ENCODE measurements at places on chromosomes 1 and 21.

DNA sequence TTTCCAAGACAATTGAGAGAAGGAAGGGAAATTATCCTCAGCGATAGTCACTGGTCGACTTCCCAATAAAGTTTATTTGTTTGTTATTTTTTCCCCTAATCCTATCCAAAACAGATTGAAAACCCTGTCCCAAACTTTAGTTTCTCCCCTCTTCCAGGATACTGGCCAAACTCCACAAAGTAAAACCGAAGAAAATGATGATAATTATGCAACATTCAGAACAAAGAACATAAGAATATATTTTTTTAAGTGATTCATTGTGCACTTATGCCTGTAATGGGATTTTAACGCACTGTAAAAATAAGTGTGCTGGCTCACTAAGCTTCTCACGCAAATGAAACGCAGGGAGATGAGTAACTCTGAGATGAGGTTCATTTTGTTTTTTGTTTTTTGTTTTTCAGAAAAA, 6.0 kb downstream of the GLIS1 start:
- no peak for DNase-seq

DNA sequence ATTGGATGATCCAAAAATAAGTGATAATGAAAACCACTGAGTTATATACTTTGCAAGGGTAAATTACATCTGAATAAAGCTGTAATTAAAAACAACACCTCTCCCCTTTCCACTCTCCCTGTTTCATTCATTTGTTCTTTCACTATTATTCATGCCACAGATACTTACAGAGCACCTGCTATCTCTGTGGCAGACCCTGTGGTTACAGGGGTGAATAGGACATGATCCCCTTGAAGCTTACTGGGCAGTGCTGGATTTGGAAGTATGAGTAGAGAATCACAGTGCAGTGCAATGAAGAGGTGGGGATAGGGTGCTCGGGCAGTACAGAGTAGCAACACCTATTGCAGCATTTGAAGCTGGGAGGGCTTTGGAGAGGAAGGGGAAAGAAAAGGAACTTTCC, 21.7 kb downstream of the ARV1 start:
- no peak overlapping the region for H3K27ac ChIP-seq
- H3K4me3 ChIP-seq, result no peak overlapping the region
- H3K36me3 ChIP-seq, result peaks cover 67% of the 10 kb centered on the region
- H3K4me1 ChIP-seq, result no peaks in the 10 kb centered on the region

- DNase-seq, result no peak
- H3K4me3 ChIP-seq, result peak overlapping the region; percentile 4
- H3K27ac ChIP-seq, result peak overlapping the region; percentile 51
- no peaks in the 10 kb centered on the region for H3K27me3 ChIP-seq
These were observed 205.8 kb downstream of the SLC45A1 start for GRCh38 chr1:8523666-8524206.

GRCh38 chr1:201385299-201385891, 7.9 kb upstream of the TNNT2 start:
- H3K27me3 ChIP-seq, result no peaks in the 10 kb centered on the region
- no peak overlapping the region for H3K27ac ChIP-seq
- H3K4me1 ChIP-seq, result no peaks in the 10 kb centered on the region
- H3K36me3 ChIP-seq, result peaks cover 6% of the 10 kb centered on the region

GRCh38 chr21:17782051-17782450, 37.1 kb downstream of the C21orf91 start:
- DNase-seq, result no peak
- H3K27me3 ChIP-seq, result no peaks in the 10 kb centered on the region
- H3K27ac ChIP-seq, result no peak overlapping the region
- H3K4me3 ChIP-seq, result no peak overlapping the region

GRCh38 chr1:205287767-205288559, 33.6 kb downstream of the NUAK2 start:
- no peak overlapping the region for H3K4me3 ChIP-seq
- peaks cover 3% of the 10 kb centered on the region for H3K4me1 ChIP-seq

- H3K27ac ChIP-seq, result no peak overlapping the region
- no peaks in the 10 kb centered on the region for H3K4me1 ChIP-seq
- H3K36me3 ChIP-seq, result no peaks in the 10 kb centered on the region
These were observed 1.2 kb downstream of the DMBX1 start for GRCh38 chr1:46490656-46491442.

DNA sequence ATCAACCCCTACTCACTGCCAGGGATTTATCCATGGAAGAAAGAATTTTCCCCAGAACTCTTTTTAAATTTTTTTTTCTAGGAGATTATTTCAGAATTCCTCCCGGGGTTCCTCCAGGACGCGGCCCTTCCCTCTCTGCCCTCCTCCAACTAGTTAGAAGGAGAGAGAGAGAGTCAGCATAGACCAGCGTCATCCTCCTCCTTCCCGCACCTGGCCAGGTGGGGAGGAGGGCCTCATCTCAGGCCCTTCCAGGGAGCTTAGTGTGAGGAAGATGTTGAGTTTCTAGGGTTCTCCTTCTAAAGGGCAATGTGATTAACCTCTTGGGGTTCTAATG, 63.6 kb downstream of the CDK18 start:
- H3K27me3 ChIP-seq, result no peaks in the 10 kb centered on the region
- H3K27ac ChIP-seq, result no peak overlapping the region
- no peak overlapping the region for H3K4me3 ChIP-seq
- H3K4me1 ChIP-seq, result peaks cover 14% of the 10 kb centered on the region
- DNase-seq, result no peak

- H3K27me3 ChIP-seq, result no peaks in the 10 kb centered on the region
- H3K36me3 ChIP-seq, result no peaks in the 10 kb centered on the region
- H3K4me3 ChIP-seq, result no peak overlapping the region
- no peak for DNase-seq
These were observed 134.4 kb upstream of the PRDX6 start for GRCh38 chr1:173342736-173343135.

- no peaks in the 10 kb centered on the region for H3K27me3 ChIP-seq
- H3K36me3 ChIP-seq, result no peaks in the 10 kb centered on the region
- no peak overlapping the region for H3K27ac ChIP-seq
- H3K4me1 ChIP-seq, result no peaks in the 10 kb centered on the region
- H3K4me3 ChIP-seq, result no peak overlapping the region
These were observed 255.2 kb downstream of the COL11A1 start for GRCh38 chr1:102853136-102853535.

GRCh38 chr21:33241846-33242245, 12.1 kb downstream of the IFNAR2 start:
- DNase-seq, result no peak
- no peak overlapping the region for H3K4me3 ChIP-seq
- no peak overlapping the region for H3K27ac ChIP-seq
- no peaks in the 10 kb centered on the region for H3K27me3 ChIP-seq
- peaks cover 30% of the 10 kb centered on the region for H3K36me3 ChIP-seq
- no peaks in the 10 kb centered on the region for H3K4me1 ChIP-seq

DNA sequence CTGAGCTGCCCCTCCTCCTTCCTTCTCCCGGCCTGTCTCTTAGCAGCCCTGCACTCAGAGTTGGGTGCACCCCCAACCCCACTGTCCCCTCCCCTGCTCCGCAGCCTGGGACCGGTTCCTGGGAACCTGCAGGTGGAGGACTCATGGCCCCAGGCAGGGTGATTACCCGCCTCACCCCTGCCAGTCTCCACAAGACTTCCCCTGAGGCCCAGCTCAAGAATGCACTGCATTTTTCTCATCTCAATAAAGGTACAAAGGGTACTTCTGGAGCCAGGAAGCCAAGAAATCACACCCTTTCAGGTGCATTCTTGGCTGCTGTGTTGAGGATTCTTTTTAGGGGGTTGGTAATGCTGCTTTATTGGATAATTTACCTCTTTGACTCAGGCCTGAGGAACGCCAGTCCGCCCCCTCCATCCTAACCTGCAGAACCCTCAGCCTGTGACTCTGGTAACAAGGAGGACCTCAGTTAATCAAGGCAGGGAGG, 126.3 kb upstream of the TMPRSS2 start:
- H3K36me3 ChIP-seq, result no peaks in the 10 kb centered on the region
- peaks cover 14% of the 10 kb centered on the region for H3K4me1 ChIP-seq
- no peaks in the 10 kb centered on the region for H3K27me3 ChIP-seq
- no peak for DNase-seq
- H3K4me3 ChIP-seq, result no peak overlapping the region
- H3K27ac ChIP-seq, result no peak overlapping the region

- H3K36me3 ChIP-seq, result no peaks in the 10 kb centered on the region
- H3K4me3 ChIP-seq, result no peak overlapping the region
- no peaks in the 10 kb centered on the region for H3K27me3 ChIP-seq
- peak; percentile 76 for DNase-seq
- H3K4me1 ChIP-seq, result no peaks in the 10 kb centered on the region
These were observed 14.3 kb upstream of the CD34 start for GRCh38 chr1:207925210-207925609.

- no peak for DNase-seq
- no peaks in the 10 kb centered on the region for H3K27me3 ChIP-seq
- H3K36me3 ChIP-seq, result no peaks in the 10 kb centered on the region
- no peak overlapping the region for H3K4me3 ChIP-seq
- H3K27ac ChIP-seq, result no peak overlapping the region
- peaks cover 24% of the 10 kb centered on the region for H3K4me1 ChIP-seq
These were observed 5.9 kb downstream of the OTUD3 start for GRCh38 chr1:19888112-19888511.

DNA sequence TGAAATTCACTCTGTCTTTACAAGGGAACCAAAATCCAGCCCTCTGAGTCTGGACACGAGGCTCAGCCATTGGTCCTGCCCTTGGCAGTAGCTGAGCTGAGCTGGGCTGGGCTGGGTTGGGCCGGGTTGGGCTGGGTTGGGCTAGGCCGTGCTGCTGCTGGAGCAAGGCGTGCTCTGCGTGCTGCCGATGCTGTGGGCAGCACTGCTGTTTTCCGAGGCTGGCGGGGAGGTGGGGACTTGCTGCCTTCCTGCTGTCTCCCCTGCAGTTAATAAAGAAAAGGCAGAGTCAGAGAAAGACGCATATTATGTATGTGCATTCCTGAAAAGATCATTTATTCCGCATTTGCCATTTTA, 182.9 kb downstream of the CDC7 start:
- H3K27me3 ChIP-seq, result no peaks in the 10 kb centered on the region
- H3K36me3 ChIP-seq, result peaks cover 8% of the 10 kb centered on the region
- no peaks in the 10 kb centered on the region for H3K4me1 ChIP-seq
- no peak overlapping the region for H3K4me3 ChIP-seq

- H3K27ac ChIP-seq, result no peak overlapping the region
- DNase-seq, result no peak
- H3K4me3 ChIP-seq, result no peak overlapping the region
- H3K4me1 ChIP-seq, result no peaks in the 10 kb centered on the region
- no peaks in the 10 kb centered on the region for H3K27me3 ChIP-seq
- no peaks in the 10 kb centered on the region for H3K36me3 ChIP-seq
These were observed 7.0 kb downstream of the LRRC8B start for GRCh38 chr1:89531480-89532139.

DNA sequence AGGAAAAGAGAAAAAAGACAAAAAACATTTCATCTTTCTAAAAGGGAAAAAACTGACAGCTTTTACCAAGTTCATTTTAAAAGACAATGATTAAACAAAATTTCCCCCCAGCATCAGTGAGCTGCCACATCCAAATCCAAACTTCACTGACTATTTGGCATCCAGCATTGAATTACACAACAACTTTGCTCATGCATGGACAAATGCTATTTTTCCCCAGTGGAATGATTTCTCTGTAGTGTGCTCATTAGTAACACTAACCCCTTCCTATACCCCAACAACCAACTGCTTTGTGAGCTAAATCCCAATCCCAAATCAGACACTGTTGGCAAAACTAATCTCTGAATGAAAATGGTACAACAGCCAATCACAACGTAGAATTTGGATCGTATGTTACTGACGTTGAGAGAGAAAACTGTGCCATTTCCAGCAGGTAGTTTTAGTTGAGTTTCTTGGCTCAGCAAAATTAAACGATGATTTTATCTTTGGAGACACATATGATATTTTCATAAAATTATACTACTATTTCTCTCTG, 37.9 kb downstream of the PIK3R3 start:
- H3K4me1 ChIP-seq, result no peaks in the 10 kb centered on the region
- H3K36me3 ChIP-seq, result no peaks in the 10 kb centered on the region
- no peaks in the 10 kb centered on the region for H3K27me3 ChIP-seq
- H3K27ac ChIP-seq, result no peak overlapping the region

DNA sequence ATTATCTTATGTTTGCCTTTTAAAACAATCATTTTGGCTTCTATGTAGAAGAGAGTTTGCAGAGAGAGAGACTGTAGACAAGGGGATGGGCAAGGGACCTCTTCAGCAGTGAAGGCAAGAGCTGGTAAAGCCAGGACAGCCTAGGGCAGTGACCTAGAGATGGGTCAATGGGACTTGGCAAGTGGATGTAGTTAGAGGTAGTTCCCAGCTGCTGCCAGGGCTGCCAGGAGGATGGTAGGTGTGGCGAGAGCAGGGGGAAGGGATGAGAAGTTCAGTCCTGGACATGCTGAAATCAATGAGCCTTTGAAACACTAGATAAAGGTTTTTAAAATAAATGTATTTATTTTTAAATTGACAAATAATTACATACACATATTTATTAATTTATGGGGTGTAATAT, 6.4 kb upstream of the SPRR5 start:
- no peak overlapping the region for H3K27ac ChIP-seq
- H3K27me3 ChIP-seq, result no peaks in the 10 kb centered on the region
- no peaks in the 10 kb centered on the region for H3K36me3 ChIP-seq
- no peak overlapping the region for H3K4me3 ChIP-seq
- no peak for DNase-seq
- H3K4me1 ChIP-seq, result no peaks in the 10 kb centered on the region

GRCh38 chr1:198444792-198445191, 95.7 kb downstream of the ATP6V1G3 start:
- H3K27me3 ChIP-seq, result no peaks in the 10 kb centered on the region
- no peak for DNase-seq
- no peaks in the 10 kb centered on the region for H3K4me1 ChIP-seq
- H3K27ac ChIP-seq, result no peak overlapping the region

GRCh38 chr21:37805266-37805665, 111.0 kb downstream of the KCNJ6 start:
- H3K4me3 ChIP-seq, result no peak overlapping the region
- H3K36me3 ChIP-seq, result no peaks in the 10 kb centered on the region
- no peak for DNase-seq
